Fibroblast of skin of left quadriceps (primary cell): ENCODE measurements at places on chromosomes 3 and 15.
A peak's percentile ranks its signal among the peaks of the same experiment; 100 is the strongest.

DNA sequence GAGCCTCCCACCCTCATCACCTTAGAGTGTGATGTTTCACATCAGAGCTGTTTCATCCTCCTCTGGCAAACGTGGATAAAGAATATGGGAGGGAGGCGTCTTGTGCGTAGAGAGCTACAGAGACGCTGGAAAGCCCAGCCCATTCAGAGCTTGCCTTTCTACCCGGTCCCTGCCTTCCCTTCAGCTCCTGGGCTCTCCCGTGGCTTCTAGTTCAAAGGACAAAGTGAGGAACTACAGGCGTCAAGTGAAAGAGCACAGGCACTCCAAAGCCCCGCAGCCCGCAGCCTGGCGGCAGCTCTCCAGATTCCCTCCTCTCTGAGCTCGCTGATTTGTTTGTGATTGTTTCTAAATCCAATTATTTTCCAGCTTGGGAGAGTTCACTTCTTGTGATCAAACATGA is 197.1 kb upstream of the IGF1R start:
- DNase-seq, result no peak

- no peak for DNase-seq
Measured at GRCh38 chr3:177322881-177323280, 125.6 kb upstream of the TBL1XR1 start.

DNA sequence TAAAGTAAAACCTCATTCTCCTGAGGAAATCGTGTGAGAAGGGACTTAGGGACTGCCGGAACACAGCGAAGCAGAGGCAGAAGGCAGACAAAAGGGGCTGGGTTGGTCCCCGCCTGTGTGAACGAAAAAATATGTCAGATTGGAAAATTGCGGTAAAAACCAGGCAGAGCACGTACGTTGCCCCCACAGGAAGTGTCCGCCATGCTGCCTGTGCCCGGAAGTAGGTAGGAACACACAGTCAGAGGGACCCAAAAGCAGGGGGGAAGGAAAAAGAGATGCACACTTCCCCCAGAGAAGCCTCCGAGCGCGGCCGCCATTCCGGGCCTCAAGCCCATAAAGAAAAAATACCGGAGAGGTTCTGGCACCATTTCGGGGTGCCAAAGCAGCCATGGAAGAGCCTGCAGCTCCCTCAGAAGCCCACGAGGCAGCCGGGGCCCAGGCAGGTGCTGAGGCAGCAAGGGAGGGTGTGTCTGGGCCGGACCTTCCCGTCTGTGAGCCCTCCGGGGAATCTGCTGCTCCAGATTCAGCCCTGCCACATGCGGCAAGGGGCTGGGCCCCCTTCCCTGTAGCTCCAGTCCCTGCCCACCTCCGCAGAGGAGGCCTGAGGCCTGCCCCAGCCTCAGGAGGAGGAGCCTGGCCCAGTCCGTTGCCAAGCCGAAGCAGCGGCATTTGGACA is at the start of gene MKRN3:
Gene MKRN3, plus strand, starts transcription at position 280 of the 676 bp plus-strand sequence. Its CDS starts 109 bp downstream, at position 389.
- DNase-seq, result peak; percentile 19

GRCh38 chr15:97874139-97874538 is 86.4 kb upstream of the ARRDC4 start:
- no peak for DNase-seq

- DNase-seq, result no peak
Measured at GRCh38 chr3:150330872-150331271, 77.2 kb upstream of the TSC22D2 start.

- DNase-seq, result peak; percentile 52
Measured at GRCh38 chr15:45919806-45920205, 285.0 kb downstream of the SQOR start.

DNA sequence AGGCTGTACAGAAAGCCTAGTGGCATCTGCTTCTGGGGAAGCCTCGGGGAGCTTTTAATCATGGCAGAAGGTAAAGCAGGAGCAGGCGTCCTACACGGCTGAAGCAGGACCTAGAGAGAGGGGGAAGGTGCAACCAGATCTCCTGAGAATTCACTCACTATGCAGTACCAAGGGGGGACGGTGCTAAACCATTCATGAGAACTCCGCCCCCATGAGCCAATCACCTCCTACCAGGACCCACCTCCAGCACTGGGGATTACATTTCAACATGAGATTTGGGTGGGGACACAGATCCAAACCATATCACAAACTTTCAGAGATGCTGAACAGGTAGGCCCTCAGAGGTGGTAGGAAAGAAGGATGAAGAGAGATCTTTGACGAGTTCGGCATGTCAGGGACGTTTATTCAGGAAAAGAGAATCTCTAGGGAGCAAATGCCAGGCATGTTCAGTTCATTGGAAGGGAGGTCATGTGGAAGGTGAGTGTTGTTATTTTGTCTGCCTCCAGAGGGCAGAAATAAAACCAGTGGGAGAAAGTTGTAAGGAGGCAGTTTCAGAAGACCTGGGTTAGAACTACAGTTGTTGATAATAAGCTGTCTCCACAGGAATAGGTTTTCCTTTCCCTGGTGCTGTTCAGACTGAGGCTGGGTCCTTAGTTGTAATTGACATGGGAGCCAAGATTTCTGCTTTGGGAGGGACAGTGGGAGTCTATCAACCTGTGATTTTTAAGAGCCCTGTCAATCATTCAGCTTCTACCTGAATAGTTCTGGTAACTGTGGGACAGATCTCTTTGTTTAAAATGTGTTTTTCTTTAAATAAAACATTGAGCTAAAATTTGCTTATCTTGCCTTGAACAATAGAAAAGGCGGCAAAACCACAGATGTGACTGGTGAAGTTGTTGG is 4.3 kb upstream of the FNDC3B start:
- no peak for DNase-seq
